Kidney capillary endothelial cell (primary cell): ENCODE measurements at places on chromosomes 7 and 10.

GRCh38 chr7:27185013-27185853 lies at the start of gene HOXA11:
HOXA11 (minus strand) TSS chr7:27185232; CDS start chr7:27185144, 88 bp downstream.
- DNase-seq, result no peak

DNA sequence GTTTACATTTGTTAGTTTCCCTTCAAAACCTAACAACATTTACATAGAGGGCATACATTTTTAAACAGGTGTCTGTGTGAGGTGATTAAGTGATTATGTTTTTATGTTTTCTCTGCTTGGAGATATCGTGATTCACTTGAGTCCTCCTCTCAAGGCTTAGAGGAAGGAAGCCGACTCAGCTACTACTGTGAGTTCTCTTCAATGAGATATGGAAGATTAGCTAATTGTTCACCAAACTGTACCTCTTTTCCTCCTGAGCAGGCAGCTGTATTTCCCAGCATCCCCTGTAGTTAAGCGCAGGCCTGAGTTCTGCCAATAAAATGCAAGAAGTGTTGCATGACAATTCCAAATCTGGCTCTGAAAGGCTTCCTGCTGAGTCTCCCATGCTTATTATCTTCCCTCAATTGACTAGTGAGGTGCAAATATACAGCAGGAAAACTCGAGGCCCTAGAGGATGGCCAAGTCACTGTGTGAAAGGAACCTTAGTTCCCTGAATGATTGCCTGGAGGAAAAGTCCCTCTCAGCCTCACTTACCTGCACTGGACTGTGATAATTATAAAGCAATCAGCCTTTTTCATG lies 528.7 kb downstream of the GRM8 start:
- no peak for DNase-seq

- DNase-seq, result no peak
Observed at GRCh38 chr10:110946496-110946895, 27.1 kb downstream of the SHOC2 start.

GRCh38 chr10:112967200-112967599 lies 17.2 kb downstream of the TCF7L2 start:
- DNase-seq, result peak; percentile 81

- DNase-seq, result peak; percentile 79
Observed at GRCh38 chr10:17026686-17027485, 102.7 kb downstream of the CUBN start.

- DNase-seq, result no peak
Observed at GRCh38 chr7:20861468-20861867, 74.8 kb upstream of the SP8 start.

GRCh38 chr7:111492234-111492633 lies 70.1 kb downstream of the IMMP2L start:
- no peak for DNase-seq

DNA sequence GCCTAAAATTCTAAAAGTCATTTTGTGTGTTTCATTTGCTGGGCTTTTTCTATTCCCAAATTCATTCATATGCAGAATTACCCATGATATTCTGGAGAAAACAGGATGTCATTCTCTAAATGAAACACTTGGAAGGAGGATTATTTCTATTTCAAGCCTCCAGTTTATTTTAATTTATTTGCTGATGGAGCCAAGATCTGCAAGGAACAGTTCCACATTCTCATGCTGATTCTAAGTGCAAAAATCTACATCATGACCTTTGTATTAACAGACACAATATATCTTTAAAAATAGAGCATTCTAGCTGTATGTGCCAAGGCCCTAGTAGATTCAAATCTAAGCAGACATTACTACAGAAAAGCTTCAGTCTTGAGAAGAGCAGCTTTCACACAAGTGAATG lies 51.3 kb upstream of the KCND2 start:
- DNase-seq, result no peak

- DNase-seq, result no peak
Observed at GRCh38 chr10:35351021-35351420, 14.7 kb downstream of the CCNY start.

- DNase-seq, result peak; percentile 12
Observed at GRCh38 chr7:46881507-46882127, 700.3 kb downstream of the TNS3 start.

- no peak for DNase-seq
Observed at GRCh38 chr7:99395616-99396327, 12.6 kb downstream of the PDAP1 start.
